ENCODE measurements at places on chromosomes 4 and X.

- DNase-seq, result peak; percentile 91
Measured at GRCh38 chr4:127783026-127783769, 1.1 kb downstream of the HSPA4L start.

GRCh38 chrX:115332832-115333231, 43.3 kb downstream of the LUZP4 start:
- no peak for DNase-seq

GRCh38 chrX:148995661-148996060, 495.2 kb downstream of the AFF2 start:
- DNase-seq, result no peak

DNA sequence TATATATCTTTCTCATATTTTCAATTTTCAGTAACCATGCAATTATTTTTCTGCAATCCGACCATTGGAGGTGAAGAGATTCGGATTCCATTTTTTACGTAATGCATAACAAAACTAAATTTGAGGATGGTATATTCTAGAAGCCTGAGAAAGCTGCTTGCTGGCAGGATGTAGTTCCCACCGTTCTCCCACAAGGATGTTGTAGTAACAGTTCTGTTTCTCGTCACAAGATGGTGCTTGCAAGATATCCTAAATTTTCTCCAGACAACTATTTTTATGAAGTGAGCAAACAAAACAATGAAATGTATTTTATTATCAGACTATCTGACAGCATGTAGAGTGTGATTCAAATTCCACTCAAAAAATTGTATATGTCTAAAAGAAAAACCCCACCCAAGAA, 10.7 kb downstream of the PWWP3B start:
- DNase-seq, result no peak

DNA sequence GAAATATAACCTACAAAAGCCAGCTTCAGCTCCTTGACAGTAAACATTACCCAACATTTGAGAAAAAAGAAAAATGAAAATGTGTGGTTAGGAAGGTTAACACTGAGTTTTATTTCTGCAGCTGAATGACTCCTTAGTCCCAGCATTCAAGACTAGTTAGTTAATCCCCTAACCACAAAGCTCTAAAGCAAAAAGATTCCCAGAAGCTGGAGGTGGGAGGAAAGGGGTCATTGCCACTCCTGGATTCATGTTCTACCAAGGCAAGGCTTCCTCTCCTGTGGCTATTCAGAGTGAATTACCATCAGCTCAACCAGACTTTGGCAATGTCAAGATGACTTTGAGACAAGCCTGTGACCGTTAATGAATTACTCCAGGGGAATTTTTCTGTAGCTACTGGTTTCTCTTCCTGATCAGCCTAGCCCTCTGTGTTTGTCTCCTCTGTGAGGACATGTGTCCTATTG, 63.6 kb downstream of the HADH start:
- DNase-seq, result no peak

DNA sequence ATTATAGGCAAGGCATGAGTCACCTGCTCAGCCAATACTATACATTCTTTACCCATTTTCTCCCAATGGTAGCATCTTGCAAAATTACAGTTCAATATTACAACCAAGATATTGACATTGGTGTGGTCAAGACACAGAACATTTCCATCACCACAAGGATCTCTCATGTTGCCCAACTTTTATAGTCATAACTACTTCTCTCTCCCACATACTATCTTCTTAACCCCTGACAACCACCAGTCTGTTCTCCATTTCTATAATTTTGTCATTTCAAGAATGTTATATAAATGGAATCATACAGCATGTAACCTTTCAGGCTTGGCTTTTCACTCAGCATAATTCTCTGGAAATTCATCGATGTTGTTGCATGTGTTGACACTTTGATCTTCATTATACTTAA, 144.9 kb downstream of the ENOX2 start:
- no peak for DNase-seq

DNA sequence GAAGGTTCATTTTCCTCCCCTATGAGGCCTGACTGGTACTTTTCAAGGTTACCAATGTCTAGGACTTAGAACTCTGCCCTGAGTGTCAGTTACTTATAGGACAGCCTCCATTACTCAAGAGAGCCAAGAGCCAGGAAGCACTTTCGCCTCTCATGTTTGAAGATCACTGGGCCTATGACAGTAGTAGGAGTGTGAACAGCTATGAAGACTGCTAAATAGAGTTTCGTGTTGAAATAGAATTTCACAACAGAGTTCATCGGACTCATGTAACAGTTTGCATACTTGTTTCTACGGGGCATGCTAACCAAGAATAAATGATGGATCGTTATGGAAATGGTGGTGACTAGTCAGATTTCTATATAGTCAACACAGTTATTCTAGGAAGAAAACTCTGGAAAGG, 97.8 kb upstream of the GPC4 start:
- DNase-seq, result no peak

- no peak for DNase-seq
Measured at GRCh38 chrX:110070970-110071369, 68.1 kb downstream of the TMEM164 start.

- no peak for DNase-seq
Measured at GRCh38 chr4:141435446-141436225, 200.7 kb upstream of the IL15 start.

GRCh38 chr4:57234252-57234775, 124.1 kb upstream of the IGFBP7 start:
- no peak for DNase-seq

DNA sequence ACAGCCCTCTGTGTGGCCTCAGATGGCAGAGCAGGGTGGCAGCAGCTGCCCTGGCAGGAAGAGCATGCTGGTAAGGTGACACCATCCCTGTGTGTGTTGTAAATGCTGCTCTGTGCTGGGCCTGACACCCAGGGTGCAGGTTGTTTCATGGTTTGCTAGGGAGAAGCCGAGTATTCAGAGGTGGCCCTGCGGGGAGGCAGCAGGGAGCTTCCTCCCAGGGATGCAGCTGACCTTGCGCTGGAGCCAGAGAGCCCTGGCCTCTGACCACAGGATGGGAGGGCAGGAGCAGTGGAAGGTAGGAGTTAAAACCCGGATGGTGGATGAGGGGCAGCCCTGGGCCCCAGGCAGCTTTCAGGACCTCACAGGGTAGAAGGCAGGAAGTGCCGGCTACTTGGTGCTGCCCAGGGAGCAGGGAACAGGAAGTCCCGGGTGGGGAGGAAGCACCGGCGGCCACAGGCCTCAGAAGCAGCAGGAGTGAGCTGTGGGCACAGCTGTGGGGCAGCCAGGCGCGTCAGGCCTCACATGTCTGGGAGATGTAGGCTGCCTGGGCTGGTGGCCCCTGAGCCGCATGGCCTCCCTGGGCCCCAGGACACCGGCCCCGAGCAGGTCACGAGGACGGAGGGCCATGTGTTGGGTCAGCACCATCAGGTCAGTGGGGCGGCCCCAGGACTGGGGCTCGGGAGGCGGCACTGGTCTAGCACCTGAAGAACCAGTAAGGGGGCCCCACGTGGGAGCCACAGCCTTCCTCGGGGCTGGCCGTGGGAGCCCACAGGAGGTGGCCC, 19.1 kb downstream of the SH3BP2 start:
- DNase-seq, result no peak

GRCh38 chr4:88442689-88443191, 14.2 kb upstream of the HERC5 start:
- DNase-seq, result no peak

GRCh38 chrX:129161108-129161507, 362.2 kb downstream of the SMARCA1 start:
- DNase-seq, result no peak

- no peak for DNase-seq
Measured at GRCh38 chr4:119728692-119729593, 100.3 kb upstream of the PDE5A start.

GRCh38 chr4:72857787-72858186, 211.7 kb downstream of the COX18 start:
- no peak for DNase-seq

DNA sequence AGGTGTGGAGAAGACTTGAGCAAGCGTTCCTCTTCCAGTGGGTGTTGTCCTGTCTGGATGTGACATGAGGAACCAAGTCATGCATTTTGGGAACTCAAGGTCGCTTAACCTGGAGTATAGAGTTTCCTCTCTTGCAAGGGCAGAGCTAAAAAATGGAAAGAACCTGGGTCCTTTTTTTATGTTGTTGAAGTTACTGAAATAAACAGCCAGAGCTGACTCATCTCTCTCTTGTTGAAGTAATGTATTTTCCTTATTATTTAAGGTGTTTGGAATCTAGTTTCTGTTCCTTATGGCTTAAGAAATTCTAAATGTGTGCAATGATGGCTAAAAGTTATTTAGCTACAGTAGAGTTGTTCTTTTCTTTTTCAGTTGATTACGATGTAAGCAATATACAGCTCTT, 314.5 kb downstream of the CAMK2D start:
- DNase-seq, result no peak

DNA sequence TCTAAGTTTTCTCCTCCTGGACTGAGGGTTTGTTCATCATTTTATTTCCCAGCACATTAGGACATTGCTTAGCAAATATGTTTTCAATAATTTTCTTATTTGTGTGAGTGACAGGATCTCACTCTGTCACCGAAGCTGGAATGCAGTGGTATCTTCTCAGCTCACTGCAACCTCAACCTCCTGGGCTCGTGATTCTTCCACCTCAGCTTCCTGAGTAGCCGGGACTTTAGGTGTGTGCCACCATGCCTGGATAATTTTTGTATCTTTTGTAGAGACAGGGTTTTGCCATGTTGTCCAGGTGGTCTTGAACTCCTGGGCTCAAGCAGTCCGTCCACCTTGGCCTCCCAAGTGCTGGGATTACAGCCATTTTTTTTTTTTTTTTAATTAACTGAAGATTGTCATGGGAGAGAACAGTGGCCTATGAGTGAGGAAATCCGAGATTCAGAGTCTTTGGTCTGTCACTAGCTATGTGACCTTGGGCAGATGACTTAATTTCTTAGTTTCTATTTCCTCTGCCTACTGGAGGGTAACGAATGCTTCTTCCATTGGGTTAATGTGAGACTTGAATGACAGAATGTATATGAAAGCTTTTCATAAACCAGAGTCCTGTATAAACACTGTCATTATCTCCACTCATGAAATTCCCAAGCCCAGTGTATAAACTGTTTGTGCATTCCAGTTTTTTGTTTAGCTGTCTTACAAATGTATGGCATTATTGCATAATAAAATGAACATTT, 23.9 kb downstream of the MOB1B start:
- DNase-seq, result no peak

DNA sequence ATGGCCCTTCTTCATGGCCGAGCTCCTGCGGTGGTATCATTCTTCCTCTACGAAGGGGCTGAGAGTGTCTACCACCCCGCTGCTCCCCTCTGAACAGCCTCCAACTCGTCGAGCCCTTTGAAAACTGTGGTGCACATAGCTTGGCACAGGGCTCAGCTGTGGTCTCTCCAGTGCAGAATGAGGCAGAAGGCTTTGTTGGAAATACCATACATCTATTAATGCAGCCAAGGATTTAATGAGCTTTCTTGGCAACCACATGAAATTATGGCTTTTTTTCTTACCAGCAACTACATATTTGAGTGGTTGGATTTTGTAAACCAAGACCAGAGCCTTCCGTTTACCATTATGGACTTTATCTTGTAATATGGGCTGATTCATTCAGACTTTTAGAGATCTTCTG, 61.7 kb upstream of the CBR4 start:
- DNase-seq, result no peak

- DNase-seq, result no peak
Measured at GRCh38 chrX:45128896-45129454, 71.7 kb downstream of the DIPK2B start.

GRCh38 chrX:24590111-24590510, 57.0 kb downstream of the PCYT1B start:
- no peak for DNase-seq

GRCh38 chrX:119398974-119399771, at the start of gene SLC25A43:
TSS of gene SLC25A43 (plus strand) at chrX:119399336. CDS start at chrX:119399404, 68 bp downstream.
- DNase-seq, result peak; percentile 51

- DNase-seq, result no peak
Measured at GRCh38 chr4:88989990-88990389, 67.0 kb downstream of the FAM13A start.

DNA sequence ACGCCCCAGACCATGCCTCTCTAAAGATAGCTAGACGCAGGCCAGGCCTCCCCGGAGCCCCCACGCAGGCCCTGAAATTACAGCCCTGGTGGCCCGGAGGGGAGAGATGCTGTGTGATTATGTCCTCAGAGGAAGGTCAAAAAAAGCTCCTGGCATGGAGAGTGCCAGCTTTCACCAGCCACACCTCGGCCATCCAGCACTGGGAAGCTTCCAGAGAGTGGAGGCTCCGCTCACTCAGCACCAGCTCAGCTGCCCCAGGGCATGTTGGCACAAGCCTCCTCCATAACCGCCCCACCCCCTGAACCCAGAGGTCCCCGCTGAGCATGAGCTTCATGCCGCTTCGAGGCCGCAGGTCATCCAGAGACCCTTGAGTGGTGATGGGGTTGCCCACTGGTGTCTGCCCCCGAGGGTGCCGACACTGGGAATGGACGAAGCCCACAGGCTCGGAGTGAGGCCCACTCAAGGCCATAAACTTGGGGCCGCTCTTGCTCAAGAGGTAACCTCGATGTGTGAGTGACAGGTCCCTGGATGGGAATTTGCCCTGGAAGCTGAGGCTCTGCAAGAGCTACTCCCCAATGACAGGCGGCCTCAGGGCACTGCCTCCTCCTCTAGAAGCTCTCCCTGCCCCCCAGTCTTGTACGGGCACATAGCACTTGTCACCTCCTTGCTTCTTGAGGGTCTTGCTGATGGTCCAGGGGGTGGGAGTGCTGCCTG, 4.4 kb upstream of the BGN start:
- DNase-seq, result peak; percentile 41

GRCh38 chrX:154372612-154373022, 1.8 kb downstream of the FLNA start:
- DNase-seq, result no peak

DNA sequence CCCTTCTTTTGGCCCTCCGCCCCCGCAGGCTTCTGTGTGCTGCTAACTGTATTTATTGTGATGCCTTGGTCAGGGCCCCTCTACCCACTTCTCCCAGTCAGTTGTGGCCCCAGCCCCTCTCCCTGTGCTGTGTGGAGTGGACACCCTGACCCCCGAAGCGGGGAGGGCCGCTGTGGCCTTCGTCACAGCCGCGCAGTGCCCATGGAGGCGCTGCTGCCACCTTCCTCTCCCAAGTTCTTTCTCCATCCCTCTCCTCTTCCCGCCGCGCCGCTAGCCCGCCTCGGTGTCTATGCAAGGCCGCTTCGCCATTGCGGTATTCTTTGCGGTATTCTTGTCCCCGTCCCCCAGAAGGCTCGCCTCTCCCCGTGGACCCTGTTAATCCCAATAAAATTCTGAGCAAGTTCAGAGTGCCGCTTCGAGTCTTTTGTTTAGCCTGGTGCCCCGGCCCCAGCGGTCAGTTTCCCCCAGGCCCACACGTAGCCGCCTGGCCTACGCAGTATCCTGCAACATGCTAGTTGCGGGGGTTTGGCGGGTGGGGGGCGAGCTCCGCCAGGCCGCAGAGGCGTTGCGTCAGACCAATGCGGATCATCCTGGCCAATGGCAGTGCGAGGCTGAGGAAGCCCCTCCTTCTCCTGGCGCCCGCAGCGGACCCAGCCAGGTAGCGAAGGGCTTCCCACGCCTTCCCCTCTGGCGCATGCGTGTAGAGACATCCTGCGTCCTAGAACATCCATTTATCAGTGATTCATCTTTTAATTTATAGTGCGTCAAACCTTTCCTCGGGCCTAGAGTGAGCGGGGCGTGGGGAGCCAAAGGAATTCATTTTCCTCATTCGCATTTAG, 5.6 kb upstream of the KANTR start:
- DNase-seq, result peak; percentile 87
